ENCODE measurements at places on chromosomes 1 and 21.

- DNase-seq: no peak
Measured at GRCh38 chr1:228318823-228319241, 87.8 kb downstream of the TRIM11 start.

DNA sequence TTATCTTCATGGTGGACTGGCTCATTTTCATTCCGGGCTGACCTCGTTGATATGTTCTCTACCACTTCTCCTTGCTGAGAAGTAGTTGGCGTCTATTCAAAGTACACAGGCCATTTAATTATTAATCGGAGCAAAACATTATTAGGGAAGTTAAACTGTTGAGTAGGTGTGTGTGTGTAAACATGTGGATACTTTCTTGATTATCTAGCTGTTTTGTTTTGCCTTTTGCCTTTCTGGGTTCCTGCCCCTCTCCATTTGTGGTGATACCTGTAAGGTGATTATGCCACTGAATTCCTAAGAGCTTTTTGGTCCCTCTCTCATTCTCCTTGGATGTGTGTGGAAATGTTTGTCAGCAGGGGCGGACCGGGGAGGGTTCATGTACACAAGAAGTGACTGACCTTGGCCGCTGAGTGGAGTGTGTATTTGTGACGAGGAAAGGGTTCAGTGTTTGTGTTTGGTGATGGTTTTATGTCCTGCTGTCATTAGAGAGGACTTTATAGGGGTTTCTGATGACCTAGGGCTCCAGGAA is 56.6 kb upstream of the PPP2R5A start:
- no peak for DNase-seq

- DNase-seq: no peak
Measured at GRCh38 chr1:245686446-245687030, 531.8 kb downstream of the KIF26B start.

GRCh38 chr1:68917456-68917855 is 420.6 kb upstream of the DEPDC1 start:
- no peak for DNase-seq

DNA sequence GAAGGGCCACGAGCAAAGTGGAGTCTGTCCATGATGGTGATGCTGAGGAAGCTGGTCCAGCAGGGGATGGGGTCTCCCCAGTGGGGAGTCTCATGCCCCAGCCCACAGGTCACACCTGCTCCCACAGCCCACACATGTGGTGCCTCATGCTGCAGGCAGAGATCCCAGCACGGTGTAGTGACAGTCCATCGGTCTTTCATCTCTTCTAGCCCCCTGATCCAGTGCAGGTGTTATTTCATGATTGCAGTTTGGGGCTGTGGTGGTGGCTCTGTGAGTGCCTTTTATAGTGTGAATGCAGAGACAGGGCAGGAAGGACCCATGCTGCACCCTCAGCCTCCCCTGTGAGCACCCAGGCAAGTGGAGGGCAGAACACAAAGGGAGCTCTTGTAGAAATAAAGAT is 45.0 kb downstream of the UBASH3A start:
- DNase-seq: no peak

- DNase-seq: no peak
Measured at GRCh38 chr1:240044620-240045019, 47.1 kb upstream of the FMN2 start.

Measured in NCI-H1105 (cell line).